GM12865 (cell line): ENCODE measurements at places on chromosomes 2 and 18.

DNA sequence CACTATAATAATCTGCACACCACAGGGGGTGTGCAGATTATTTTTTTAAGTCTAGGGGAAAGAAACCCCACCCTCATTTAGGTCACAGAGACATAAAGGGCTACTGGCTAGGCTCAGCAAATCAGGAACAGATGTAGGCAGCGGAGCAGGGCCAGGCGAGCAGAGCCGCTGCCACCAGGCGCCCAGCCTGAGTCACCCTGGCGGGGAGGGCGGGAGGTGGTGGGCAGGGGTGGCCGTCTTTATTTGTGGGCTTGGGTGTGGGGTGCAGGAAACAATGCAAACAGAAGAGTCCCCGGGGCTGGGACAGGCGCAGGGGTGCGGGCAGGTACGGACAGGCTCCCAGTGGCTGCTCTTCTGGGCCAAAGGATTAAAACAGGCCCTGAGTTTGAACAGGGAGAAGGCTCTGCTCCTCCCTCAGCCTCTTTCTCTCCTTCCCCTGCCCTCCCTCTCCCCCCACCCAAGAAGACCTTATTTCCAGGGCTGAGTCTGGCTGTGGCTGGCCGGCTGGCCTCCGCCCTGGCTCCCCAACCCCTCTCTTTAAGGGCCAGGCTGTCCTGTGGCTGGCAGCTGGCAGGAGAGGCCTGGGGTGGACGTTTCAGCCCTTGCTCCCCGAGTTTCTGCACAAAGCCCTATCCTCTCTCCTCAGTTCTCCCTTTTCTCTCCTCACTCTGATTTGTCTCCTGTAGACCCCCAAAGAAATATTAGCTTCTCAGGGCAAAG, 142.9 kb upstream of the SMAD2 start:
- no peak for DNase-seq

DNA sequence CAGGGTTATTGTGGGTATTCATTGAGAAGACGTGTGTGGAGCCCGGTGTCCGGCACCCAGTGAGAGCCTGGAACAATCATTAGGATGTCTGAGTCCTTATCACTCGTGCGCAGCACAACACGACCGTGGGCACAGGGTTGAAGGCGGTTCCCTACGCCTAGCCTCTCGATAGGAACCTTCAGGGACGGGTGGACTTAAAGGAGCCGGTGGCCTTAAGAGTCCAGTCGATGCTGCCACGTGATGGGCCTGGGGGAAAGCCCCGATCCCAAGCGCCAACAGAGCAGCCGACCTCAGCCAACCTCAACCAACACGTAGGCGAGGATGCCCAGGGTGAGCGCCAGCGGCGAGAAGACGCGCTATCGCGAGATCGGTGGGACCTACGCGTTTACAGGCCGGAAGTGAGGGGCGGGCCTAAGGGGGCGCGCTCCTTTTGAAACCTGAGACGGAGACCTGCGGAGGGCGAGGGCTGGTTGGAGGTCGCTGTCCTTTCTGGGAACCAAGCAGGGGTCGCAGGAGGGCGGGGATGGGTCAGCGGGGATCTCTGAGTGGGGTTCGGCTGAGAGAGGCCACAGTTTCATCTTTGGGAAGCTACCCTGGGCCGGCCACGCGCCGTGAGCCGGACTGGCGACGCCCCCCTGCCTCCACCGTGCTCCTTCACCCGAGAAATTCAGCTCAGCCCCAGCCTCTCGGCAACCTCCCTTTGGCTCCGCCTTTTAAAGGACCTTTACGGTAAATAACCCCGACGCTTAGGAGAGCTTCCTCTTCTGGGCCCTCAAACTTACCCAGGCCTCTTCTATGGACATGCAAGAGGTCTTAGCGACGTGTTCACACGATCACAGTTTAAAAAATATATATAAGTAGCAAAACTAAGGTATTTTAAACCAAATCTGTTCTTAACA, 28.3 kb downstream of the WNT10A start:
- DNase-seq = peak; percentile 97

DNA sequence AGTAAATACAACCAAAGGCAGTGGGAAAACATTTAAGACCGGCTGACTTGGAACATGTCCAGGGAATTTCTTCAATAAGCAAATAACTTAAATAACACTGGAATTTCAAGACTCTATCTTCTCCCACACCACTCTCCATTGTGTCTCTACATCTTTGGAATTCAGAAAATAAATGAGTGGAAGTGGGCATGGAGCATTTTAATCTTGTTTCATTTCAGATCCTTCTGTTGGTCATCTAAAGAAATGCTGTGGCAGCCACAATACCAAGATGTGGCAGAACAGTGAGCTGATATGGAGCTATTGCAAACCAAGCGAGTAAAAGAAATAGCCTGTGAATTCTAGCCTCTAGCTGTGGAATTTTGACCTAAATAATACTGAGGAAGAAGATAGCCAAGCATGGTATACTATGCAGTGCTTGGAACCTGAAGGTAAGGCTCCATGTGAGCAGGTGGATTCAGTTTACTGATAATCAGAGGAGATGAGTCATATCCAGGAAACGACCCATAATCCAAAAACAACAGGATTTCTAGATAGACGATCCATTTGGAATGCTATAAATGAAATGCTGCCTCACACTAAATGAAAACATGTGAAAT, 157.1 kb upstream of the SCN7A start:
- no peak for DNase-seq

DNA sequence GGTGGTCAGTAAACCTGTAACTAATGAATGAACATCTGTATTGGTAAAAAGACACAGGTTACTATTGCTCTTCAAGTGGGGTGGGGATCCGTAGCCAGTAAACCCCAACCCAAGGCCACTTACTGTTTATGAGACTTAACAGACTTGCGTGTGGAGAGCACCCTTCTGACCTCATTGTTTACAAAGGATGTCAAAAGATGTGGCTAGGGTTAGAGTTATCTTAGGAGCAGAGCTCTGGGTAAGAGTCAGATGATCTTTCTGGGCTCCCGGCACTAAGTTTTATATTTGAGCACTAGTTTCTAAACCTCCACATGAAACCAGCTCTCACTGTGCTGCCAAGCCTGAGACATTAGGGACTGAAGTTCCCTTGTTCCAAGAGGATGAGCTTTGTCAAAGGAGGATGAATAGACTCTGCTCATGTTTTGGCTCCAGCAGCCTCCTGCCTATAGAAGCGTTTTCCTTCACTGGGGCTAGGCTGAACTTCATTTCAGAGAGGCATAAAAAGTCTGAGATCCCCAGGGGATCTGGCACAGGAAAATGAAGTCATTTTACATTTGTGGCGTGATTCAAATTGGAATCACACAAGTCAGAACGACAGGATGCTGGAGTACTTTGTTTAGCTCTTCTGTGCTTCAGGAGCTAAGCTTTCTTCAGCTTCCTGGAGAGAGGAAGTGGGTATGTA, 403.1 kb upstream of the TRIB2 start:
- DNase-seq = no peak

DNA sequence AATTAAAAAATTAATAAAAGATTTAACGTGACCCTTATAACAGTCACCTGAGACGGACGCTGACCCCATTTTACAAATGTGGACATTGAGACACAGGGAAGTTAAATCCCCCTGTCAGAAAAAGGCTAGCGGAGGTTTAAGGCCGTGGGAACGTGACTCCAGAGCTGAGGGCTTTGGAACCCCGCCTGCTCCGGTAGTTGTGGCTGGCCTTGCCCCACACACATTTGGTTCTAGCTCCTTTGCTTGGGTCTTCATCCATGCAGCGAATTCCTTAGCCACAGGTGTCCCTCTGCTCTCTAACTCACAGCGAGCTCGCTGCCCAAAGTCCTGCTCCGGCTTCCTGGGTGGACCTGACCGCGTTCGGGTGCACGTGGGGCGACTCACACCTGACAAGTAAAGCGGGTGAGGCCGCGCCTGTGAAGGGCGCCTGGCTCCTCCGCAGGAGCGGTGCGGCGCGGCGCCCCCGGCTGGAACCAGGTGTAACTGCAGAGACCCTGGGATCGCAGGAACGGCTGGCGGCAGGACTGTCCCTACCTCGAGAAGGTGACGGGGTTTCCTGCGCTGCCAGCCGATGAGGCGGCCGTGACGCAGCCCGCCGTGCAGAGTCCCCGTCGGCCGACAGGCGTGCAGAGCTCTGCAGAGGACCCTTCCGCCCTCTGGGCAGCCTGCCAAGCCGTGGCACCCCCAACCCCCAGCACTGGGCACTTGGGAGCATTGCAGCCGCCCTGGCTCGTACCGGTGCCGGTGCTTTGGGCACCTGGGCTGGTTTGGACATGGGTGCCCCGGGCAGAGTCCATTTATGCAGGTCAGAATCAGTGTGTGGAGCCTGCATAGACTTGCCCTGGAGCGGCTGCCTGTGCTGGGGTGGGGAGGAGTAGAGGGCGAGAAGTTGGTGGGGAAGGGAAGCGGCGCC, 2.4 kb upstream of the PROC start:
- peak; percentile 68 for DNase-seq

DNA sequence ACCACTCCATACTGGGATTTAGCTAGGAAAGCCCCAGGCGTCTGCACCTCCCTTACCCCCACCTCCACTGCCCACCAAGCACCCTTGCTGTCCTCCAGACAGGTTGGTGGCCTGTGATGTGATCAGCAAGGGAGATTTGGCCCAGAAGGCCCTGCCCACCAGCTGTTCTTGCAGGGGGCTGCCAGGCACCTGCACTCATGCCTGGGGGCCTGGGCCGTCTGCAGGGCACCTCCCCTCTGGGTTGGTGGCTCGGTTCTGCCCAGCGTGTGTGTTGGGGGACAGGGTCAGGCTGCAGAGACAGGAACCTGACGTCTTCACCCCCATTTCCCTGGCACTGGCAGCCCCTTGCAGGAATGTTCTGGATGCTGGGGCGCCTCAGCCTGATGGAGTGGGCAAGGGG, 5.8 kb downstream of the DNMT3A start:
- DNase-seq = no peak

DNA sequence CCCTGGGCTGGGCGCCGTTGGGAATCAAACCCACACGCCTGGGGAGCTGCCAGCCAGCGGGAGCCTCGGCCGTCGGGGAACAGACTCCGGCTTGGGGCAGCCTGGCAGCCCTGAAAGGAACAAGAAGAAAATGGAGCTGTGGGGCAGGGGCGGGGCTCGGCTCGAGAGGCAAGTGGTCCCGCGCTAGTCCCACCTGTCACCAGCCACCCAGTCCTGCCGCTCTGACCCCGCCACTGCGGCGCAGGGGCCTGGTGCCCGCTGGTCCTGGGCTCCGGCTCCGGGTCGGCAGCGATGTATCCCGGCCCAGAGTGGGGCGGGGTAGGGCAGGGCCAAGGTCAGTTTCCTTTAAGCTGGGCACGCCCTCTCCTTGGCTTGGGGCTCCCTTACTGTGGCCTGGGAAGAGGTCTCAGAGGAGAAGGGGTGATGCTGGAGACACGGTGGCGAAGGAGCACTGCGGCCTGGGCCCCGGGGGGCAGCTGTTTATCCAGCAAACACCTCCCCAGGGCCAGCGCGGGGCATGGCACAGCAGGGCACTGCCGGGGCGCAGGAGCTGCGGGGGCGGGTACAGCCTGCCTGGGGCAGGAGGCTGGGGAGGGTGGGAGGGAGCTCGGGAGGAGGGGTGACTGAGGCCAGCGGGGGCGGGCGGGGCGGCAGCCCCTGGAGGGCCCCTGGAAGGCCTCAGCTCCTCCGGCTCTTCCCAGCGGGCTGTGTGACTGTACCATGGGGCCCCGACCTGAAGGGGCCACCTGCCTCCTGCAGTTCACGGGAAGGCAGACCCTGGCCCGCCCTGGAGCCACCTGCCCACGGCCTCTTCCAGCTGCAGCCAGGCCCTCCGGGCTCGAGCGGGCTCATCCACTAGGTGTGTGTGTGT, 15.6 kb downstream of the ODC1 start:
- peak; percentile 38 for DNase-seq

DNA sequence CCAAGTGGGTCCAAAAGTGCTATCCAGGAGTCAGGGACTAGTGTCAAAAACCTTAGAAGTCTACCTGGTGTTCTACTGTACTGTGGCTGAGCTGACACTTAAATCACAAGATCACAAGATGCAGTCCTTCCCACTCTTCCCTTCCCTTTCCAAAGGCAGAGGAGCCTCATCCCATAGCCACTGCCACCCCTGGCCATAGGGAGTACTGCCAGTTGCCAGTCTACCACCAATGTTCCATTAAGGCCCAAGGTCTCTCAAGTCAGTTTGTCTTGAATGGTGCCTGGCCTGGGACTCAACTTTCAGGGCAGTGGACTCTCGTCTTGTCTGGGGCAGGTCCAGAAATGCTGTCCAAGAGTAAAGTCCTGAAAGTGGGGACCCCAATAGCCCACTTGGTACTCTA, 585.6 kb downstream of the NUP35 start:
- DNase-seq = no peak

DNA sequence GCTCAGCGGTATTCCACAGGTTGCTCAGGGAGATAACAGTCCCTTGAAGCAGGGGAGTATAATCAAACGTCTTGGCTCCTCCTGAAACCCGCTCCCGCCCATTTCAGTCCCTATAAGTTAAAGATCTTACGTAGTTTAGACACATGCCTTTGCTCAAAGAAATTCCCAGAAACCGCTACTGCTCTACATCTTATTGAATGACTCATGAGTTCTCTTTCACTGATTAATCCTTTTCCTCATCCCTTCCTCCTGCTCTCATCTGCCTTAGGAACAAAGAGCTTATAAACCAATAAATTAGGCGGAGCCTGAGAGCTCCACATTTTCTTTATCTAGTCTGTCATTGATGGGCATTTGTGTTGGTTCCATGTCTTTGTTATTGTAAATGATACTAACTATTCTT, 4.2 kb upstream of the SERPINB4 start:
- DNase-seq = no peak

GRCh38 chr2:112727276-112728028, 6.6 kb downstream of the NT5DC4 start:
- DNase-seq = no peak

DNA sequence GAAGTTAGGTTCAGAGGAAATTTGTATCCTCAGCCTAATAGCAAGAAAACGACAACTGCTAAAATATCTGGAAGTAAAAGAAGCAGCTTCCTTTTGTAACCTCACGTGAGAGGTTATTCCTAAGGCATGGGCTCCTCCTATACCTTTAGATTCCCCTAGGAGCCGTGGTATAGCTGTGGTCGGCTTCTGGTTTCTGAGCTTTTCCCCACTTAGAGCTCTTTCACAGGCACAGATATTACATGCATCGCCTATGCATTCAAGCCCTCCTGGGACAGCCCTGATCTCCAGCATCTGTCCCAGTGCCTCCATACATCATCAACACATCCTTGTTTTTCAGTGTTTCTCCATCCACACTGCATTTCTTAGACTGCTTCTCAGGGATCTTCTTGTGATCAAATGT, 289.0 kb downstream of the ALPK2 start:
- DNase-seq = no peak

DNA sequence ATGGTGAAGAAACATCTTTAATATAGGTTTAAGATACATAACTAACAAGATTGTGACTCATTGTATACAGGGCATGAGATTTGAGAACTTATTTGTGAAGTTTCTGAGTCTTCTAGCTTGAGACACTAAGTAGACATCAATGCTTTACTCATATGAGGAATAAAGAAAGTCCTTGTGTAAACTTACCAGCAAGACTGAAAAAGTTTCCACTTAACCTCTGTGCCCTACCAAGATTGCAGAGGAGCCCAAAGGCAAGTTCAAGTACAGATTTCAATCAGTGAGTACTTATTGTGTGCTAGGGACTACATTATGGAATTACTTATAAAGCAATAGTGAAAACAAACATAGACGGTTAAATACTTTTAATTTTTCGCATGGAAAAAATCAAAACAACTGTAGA, 1041.2 kb upstream of the CELF4 start:
- peak; percentile 60 for DNase-seq
